ENCODE measurements at places on chromosomes 2 and 18.

GRCh38 chr18:49041435-49042245 lies 90.9 kb upstream of the SMAD7 start:
- no peak for DNase-seq

DNA sequence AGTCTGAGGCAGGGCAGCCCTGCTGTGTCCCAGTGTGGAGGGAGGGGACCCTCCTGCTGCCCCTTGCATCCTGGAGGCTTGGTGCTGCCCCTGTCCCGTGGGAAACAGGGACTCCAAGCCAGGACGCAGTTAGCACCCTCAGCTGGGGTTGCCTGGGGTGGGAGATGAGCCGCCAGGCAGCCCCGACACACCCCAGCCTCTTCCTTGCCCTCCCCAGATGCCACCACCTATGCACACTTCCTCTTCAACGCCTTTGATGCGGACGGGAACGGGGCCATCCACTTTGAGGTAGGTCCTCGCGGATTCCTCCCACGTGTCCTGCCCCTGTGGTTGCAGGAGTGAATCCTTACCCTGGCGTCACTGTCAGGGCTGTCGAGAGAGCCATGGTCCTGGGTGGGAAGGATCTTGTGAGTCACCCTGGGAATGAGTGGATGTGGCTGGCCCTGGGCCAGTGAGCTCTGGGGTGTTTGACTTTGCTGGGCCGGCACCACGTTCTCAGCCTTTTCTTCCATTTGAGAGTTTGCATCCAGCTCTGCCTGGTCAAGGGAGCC lies 27.5 kb upstream of the FAHD2A start:
- DNase-seq: no peak

GRCh38 chr2:30404319-30405259 lies 42.5 kb upstream of the LCLAT1 start:
- DNase-seq: peak; percentile 32

DNA sequence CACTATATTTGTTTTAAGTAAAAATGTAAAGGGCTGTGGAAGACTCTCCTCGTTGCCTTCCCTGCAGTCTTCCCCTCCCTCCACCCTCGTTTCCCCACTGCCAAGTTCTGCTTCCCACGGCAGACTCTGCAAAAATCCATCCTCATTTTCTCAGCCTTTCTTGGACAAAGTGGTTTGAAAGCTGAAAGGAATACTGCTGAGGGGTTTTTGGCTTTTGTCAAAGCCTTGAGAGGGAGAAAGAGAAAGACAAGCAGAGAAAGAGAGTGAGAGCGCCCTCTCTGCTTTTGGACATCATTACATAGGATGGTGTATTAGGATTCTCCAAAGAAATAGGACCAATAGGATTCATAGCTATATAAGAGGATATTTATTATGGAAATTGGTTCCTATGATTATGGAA lies 455.9 kb upstream of the SOX11 start:
- DNase-seq: no peak

DNA sequence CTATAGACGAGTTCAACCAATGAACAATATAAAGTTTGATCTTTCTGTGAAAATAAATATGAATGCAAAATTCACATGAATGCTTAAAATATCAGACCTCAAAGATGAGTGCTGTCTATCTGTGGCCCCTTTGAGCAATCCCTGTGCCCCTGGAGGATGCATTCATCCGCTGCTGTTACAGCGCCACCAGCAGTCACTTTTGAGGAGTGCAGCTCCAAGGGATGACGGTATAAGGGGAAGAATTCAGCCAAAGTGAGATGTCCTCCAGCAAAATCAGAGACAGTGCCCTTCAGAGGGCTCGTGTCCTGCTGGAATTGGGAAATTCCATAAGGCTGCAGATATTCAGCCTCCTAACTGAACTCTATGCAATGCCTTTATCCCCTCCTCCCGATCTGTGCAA lies 12.0 kb upstream of the CHRNA1 start:
- DNase-seq: no peak

DNA sequence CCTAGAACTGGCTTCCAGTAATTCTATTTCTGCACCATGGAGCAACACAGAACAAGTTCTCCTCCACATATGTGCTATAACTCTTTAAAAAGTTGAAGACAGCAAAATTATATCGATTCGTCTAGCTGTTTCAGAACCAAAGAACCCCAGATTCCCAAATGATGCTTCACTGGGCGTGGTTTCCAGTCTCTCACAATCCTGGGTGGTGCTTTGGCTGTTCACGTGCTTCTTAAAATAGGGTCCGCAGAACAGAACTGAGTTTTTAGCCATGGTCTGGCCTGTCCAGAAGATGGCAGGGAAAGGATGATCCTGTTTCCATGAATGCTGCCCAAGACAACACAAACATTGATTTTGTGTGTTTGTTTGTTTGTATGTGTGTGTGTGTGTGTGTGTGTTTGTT lies 37.6 kb upstream of the PARD3B start:
- no peak for DNase-seq

GRCh38 chr2:171325886-171326585 lies 107.8 kb downstream of the METTL8 start:
- DNase-seq: no peak

- no peak for DNase-seq
Observed at GRCh38 chr2:48017136-48017535, 110.8 kb upstream of the FBXO11 start.

- peak; percentile 83 for DNase-seq
Observed at GRCh38 chr2:172172513-172173173, 69.9 kb upstream of the DLX2 start.

DNA sequence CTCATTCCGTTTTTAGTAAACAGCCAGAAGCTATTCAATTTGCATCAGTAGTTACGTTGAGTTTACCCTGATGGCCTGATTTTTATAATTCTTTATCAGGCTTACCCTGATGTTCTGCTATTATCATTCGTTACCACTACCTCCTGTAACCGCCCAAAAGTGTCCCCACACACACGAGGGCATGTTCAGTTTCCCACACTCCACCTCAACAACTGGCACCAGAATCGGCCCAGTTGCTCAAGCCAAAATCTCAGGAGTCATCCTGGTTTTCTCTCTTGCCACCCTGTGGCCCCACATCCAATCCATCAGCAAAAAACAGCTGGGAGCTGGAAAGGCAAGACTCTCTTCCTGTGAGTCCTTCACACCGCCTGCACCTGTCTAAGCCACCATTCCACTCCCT lies 102.9 kb upstream of the RAB6C start:
- DNase-seq: no peak

GRCh38 chr18:39741755-39742466 lies 2176.3 kb upstream of the CELF4 start:
- DNase-seq: no peak

DNA sequence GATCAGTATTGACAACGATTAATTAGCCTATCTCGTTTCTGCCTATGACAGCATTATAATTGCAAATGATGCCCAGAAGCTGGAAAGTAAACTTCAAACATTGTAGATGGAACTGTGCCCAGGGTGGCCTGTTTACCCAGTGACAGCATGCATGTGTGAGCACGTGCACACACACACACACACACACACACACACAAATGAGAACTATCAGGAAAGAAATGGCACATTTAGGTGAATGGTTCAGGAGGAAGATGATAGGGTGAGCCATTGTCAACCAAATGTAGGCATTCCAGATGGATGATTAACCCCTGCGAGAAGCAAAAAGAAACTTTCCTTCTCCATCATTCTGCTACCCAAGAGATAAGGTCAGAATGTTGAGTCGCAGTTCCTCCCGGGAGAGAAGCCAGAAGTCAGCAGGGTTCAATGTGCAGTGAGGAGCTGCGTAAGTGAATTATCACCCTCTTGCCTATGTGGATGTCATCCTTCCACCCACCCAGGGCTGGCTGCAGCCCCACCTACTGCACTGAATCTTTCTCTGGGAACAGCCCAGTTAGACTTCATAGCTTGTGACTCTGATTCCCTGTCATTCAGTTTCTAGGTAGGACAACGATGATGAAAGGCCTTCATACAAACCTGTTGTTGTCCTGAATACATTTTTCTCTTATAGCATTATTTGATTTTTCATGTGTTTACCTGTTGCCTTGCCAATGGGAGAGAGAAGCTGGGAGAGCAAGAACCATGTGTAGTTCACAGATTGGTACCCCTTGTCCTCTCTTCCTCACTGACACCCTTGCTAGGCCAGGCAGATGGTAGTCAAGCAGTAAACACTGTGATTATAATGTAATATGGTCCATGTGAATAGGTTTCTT lies 3.5 kb upstream of the APOB start:
- no peak for DNase-seq

GRCh38 chr2:216475767-216476166 lies 22.9 kb upstream of the RPL37A start:
- no peak for DNase-seq

DNA sequence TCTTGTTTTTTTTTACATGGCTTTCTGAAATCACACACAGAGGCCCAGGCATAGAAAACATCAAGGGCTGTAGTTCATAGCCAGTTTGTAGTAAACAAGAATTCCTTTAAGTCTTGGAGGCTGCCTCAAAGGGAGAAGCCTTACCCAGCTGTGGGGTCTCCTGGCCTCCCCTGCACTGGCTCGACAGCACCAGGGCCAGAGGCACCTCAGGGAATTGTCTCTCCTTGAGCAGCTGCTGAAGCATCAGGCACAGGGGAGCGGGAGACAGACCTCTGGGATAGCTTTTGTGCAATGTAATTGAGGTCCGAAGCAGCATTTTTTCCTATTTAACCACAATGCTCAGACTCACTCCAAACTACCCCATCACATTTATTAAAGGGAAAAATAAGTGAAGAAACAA lies 209.1 kb downstream of the HRH4 start:
- no peak for DNase-seq

DNA sequence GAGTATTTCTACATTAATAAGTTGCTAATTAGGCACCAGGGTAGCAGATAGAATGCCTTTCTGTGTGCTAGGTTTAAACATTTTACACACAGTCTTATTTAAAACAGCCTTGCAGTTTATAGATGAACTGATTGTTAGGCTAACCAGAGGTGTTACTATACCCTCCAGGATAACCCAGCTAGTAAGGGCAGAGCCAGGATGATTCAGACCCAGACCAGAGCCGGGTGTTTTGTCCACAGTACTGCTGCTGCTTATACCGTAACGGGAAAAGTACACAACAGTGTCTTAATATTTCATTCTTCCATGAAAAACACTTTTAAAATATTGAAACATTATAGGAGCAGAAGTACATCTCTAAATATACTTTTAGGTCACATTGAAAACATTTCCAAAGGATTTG lies 82.7 kb downstream of the MALT1 start:
- DNase-seq: no peak

- DNase-seq: peak; percentile 86
Observed at GRCh38 chr18:75204732-75205513, 4.0 kb downstream of the PTGR3 start.

DNA sequence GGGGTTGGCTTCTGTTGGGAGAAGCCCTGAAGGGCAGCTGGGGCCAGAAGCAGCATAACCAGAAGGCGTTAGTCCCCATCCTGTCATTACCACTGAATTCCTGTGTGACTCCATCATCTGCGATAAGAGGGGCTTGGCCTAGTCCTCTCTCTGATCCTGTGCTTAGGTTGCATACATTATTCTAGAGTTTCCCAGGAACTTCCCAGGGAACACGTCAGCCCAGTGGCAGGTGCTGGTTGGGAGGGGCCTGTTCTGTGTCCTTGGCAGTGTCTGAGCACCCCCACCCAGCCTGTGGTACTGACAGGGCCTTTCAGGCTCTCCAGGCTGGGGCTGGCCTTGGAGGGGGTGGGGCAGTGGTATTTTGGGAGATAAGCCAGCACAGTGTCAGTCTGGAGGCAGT lies 4.5 kb upstream of the TOGARAM2 start:
- no peak for DNase-seq

- no peak for DNase-seq
Observed at GRCh38 chr2:60331115-60331809, 222.2 kb downstream of the BCL11A start.

DNA sequence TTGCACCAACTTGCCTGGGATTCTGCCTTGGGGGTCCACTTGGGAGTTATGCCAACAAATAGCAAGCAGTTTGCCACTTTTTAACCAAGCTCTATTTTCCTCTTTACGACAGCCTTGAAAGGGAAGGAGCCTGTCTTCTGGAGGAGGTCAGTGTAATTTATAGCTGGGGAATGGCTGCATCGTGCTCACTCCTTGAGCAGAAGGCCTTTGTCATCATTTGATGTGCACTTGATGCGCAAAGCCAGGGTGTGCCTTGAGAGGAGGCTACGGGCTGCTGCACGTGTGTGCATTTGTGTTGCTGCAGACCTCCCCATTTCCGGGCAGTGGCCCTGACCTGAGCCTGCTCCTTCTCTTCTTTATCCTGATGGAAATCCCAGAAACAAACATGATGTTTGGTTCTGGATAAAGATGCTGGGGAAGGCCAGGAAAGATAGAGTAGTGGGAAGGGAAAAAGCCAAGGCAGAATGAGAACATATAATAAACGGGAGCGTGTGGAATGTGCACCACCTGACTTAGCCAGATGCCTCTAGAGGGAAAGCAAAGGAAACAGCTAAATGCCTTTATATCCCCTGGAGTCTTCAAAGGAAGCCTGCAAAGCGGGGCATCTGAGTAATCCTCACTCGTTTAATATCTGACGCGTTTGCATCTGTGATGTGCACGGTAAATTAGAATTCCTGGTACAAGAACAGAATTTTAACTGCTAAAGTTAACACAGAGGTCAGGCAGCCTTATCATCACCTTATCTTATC lies 68.3 kb upstream of the ZNF521 start:
- DNase-seq: peak; percentile 41

DNA sequence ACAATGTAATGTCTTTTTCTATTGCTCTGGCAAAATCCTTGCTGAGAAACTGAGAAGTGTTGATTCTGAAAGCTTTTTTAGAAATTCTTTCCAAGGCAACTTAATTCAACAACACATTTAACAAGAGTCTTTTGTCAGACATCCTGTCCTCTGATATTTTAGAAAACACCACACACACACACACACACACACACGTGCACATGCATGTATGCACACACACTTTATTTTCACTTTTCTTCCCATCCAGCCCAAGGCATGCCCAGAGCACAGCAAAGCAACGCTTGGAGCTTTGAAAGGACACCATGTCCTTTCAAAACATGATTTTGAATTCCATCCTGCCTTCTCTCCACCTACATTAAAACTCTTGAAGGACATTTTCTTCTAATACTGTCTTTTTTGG lies 116.1 kb downstream of the ATL2 start:
- DNase-seq: no peak

DNA sequence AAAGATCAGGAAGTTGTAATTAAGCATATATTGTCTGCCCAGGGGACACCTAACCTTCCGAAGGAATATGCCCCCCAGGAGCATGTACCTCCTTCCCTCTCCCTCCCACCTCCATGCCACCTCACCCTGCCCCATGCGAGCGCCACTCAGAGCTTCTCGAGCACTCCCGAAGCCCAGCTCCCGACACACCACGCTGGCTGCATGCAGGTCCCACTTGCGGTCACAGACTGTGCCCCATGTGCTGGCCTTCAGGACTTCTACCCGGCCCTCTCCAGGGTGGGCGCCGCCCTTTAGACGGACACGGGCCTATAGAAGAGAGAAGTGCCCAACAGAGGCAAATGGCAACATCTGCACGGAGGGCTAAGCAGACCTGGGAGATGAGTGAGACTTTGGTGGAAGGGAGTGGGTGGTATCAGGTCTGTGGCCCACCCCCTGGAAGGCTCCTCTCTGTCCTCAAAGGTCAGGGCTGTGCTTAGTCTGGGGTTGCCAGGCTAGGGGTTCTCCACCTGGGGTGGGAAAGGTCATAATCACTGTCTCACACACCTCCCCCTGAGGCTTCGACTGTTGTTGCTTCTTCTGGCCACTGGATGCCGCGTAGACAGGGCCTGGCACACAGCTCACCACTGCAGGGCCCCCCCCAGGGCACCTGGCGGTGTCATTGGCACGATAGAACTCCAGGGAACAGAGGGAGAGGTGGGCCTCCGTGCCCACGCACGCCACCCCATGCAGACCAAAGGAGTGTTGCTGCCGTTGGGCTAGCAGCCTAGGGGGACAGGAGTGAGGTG lies 6.6 kb downstream of the HTRA2 start:
- no peak for DNase-seq

Measured in right kidney (tissue), 9 donors.